ENCODE measurements at places on chromosomes 4 and X.
A peak's percentile ranks its signal among the peaks of the same experiment; 100 is the strongest.

GRCh38 chr4:48681856-48682255, 98.2 kb downstream of the FRYL start:
- DNase-seq, result no peak

DNA sequence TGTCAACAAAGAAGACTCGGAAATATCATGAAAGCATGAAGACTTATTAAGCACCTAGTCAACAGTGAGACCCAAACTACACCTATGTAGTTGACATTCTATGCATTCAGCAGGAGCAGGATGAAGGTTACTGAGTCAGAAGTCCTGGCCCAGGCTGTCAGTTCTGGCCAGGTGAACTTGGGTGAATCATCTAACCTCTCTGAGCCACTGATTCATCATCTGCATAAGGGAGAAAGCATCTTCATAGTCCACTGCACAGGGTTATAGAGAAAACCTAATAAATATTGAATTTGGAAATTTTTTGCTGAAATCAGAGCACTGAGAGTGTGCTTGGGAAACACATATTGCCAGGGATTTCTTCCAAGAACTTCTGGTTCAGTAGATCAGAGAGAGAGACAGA, 296.0 kb upstream of the SFRP2 start:
- no peak for DNase-seq

- DNase-seq, result no peak
These were observed 220.7 kb upstream of the EMCN start for GRCh38 chr4:100738196-100739165.

GRCh38 chr4:7206911-7207567, 14.7 kb downstream of the SORCS2 start:
- no peak for DNase-seq

DNA sequence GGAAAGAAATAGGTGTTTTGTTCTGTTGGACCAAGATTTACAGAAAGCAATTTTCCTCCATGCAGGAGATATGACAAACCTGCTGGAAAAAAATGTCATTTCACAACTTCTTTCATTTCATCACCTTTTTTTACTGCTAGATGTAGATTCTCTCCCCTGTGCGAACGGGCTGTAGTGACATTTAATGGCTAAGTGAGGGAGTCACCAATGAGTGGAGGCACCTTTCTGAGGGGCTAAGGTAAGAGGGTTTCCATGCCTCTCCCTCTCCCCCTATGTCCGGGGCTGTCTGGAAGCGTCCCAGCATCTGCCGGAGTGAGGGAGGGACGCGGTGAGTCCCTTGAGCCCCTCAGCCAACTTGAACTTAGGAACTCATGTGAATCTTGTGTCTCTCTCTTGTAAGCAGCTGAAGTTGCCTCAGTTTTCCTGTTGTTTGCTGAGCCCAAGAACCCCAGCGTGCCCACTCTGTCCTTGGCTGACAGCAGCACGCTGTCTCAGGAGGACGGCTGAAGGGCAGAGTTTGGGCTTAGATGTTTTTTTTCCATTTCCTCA, 42.3 kb downstream of the DCTD start:
- DNase-seq, result no peak

- no peak for DNase-seq
These were observed 148.5 kb downstream of the DHRSX start for GRCh38 chrX:2351999-2352995.

DNA sequence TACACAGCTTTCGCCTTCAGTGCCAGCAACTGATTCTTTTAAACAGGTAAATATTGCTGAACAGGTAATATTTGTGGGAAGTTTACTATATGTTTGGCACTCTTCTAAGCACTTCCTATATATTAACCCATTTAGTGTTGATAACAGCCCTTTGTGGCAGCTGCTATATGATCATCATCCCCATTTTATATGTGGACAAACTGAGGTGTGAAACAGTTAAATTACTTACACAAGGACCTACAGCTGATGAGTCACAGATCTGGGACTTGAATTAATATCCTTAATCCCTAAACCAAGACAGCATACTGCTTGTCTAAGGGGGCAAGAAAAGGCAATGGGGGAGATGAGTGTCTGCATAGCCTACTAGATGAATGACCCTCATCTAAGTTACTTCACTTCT, 2.9 kb downstream of the SMIM20 start:
- DNase-seq, result no peak

DNA sequence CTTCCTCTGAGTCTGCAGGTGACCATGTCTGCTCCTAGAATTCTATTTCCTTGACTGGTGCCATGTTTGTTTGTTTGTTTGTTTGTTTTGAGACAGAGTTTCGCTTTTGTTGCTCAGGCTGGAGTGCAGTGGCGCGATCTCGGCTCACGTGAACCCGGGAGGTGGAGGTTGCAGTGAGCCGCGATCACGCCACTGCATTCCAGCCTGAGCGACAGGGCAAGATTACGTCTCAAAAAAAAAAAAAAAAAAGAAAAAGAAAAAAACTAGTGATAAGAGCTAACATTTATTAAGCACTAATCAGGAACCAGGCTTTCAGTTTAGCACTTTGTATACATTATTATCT, 7.2 kb downstream of the SAT1 start:
- DNase-seq, result no peak

DNA sequence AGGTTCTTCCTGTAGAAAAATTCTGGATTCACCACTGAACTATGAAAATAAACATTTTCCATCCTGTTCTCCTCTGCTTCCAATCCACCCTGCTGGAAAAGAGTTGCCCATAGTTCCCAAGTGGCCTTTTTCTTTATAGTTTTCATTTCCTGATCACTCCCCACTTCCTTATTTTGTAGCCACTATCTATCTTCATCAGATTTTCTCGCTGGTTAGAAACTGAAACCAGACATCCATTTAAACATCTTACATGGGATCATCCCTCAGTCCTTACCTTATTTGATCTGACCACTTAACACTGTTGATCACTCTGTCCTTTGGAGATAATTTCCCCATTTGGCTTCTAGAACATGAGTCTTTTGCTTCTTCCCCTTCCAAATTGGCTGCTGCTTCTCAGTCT, 42.2 kb upstream of the SCOC start:
- no peak for DNase-seq

GRCh38 chr4:1812720-1813119, 19.6 kb downstream of the FGFR3 start:
- no peak for DNase-seq

GRCh38 chr4:48180234-48180633, 46.2 kb upstream of the TXK start:
- DNase-seq, result no peak

- DNase-seq, result no peak
These were observed 12.0 kb upstream of the WDR19 start for GRCh38 chr4:39170301-39170700.

- no peak for DNase-seq
These were observed 168.9 kb downstream of the CBR4 start for GRCh38 chr4:168841000-168841671.

- no peak for DNase-seq
These were observed 42.7 kb upstream of the ZCCHC12 start for GRCh38 chrX:118780911-118781310.

GRCh38 chr4:185203486-185204237, at the start of gene CFAP97:
Gene CFAP97 (minus strand): TSS chr4:185204000. CDS start chr4:185191196, 12,804 bp downstream.
- DNase-seq, result peak; percentile 69

- no peak for DNase-seq
These were observed 35.3 kb upstream of the DCX start for GRCh38 chrX:111447298-111447697.

Data from LNCaP clone FGC (cell line).